ENCODE measurements at places on chromosomes 1 and 21. TPM values are rescaled to one million over a fixed set of nuclear protein-coding genes. Genes with fewer than 3 reads are reported as not detected.

TIE1 gene
- polyA plus RNA-seq: 44.6 TPM

FNDC10 gene
- polyA plus RNA-seq: 2.2 TPM

LIPI gene
- polyA plus RNA-seq: 0.21 TPM

KLF17 gene
- polyA plus RNA-seq: not detected

SPATA46 gene
- 0.42 TPM for polyA plus RNA-seq

ZMYND12 gene
- 4.6 TPM for polyA plus RNA-seq

IVL gene
- polyA plus RNA-seq: not detected

AP4B1 gene
- polyA plus RNA-seq: 23.9 TPM

CCDC17 gene
- 0.97 TPM for polyA plus RNA-seq

DISP3 gene
- polyA plus RNA-seq: 0.87 TPM

PFKFB2 gene
- 17.0 TPM for polyA plus RNA-seq

SYF2 gene
- polyA plus RNA-seq: 128 TPM

E2F2 gene
- 4.5 TPM for polyA plus RNA-seq

LCE1B gene
- polyA plus RNA-seq: not detected

BARHL2 gene
- polyA plus RNA-seq: not detected

RAB25 gene
- 48.2 TPM for polyA plus RNA-seq

Data from right renal cortex interstitium (tissue), 3 donors.